ENCODE measurements at places on chromosomes 2 and 18.

- no peak for DNase-seq
Observed at GRCh38 chr2:33342705-33343104, 133.7 kb upstream of the RASGRP3 start.

DNA sequence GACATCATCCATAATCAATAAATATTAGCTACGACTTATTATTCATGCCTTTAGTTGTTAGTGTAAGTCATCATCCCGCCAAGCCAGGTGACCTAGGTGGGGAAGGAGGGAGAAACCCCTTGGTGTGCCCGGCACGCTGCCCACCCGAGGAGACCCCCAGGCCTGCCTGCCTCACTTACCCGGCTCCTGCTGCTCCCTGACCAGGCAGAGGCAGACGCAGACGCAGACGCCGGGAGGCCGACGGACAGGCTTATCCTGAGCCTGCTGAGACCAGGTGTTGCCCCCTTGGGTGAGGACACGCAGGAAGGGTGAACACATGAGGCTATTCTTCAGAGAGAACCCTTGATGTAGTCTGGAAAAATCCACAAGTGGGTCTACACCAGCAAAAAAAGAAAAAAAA lies 401.8 kb downstream of the GALR1 start:
- no peak for DNase-seq

- no peak for DNase-seq
Observed at GRCh38 chr2:240523451-240524281, 34.1 kb downstream of the ANKMY1 start.

- no peak for DNase-seq
Observed at GRCh38 chr2:43238813-43239212, 12.4 kb upstream of the ZFP36L2 start.

- DNase-seq = no peak
Observed at GRCh38 chr2:105822186-105822585, 77.5 kb downstream of the NCK2 start.

- no peak for DNase-seq
Observed at GRCh38 chr2:121454549-121455090, 76.1 kb upstream of the RNU4ATAC start.

GRCh38 chr2:71336802-71337201 lies 5.2 kb downstream of the ZNF638 start:
- DNase-seq = no peak

DNA sequence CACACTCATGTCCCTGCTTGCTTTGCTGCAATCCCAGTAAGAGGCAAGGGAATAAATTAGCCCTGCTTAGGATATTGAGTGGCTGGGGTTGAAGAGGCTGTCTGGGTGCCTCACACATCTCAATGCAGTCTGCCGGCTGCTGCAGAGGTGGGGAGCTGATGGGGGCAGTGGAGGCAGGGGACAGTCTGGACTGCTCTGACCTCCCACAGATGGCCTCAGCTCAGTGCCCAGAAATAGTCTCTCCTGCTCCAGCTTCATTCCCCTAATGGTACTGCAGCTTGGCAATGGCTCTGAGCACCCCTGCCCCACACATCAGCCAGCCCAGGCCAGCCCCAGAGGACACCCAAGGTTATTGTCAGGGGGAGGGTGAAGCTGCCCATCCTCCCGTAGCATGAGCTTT lies 21.5 kb upstream of the TNS1 start:
- DNase-seq = no peak

DNA sequence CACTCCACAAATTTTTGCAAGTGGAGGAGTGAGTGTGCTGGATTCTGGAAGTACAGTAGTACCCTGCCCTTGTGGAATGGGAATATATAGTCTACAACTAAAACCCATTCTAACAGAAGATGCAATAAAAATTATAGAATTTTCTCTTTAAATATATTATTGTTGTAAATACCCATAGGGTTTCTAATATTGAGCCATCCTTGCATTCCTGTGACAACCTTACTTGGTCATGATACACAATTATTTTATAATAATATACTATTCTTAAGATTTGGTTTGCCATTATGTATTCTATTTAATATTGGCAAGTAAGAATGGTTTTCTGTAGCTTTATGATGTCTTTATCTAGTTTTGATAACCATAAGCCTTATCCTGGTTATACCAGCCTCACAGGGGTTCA lies 52.2 kb downstream of the EML6 start:
- DNase-seq = no peak

DNA sequence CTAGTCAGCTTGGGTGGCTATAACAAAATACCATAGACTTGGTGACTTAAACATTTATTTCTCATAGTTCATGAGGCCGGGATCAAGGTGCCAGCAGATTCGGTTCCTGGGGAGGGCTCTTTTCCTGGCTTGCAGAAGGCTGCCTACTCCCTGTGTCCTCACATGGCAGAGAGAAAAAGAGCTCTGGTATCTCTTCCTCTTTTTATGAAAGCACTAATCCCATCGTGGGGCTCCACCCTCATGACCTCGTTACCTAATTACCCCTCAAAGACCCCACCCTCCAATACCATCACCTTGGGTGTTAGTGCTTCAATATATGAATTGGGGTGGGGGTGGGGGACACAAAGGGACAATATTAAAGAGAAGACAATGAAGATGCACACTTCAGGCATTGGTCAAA lies 67.1 kb upstream of the CCBE1 start:
- no peak for DNase-seq

- DNase-seq = no peak
Observed at GRCh38 chr2:28499282-28499681, 3.4 kb downstream of the PLB1 start.
